ENCODE measurements at places on chromosomes 13 and 19.
A peak's percentile ranks its signal among the peaks of the same experiment; 100 is the strongest.

DNA sequence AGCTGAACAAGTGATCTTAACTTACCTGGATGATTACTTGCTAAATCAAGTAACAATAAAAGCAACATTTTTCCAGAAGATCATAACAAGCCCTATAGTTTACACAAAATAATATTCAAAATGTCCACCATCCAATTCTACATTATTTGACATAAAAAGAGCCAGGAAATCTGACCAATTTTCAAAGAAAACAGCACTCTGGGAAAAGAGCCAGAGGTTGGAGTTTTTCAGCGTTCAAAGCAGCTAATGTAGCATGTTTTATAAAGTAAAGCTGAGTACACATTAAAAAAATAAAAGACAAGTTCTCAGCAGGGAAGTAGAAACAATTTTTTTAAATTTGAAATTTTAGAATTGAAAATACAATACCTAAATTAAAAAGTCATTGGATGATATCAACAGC is 62.6 kb downstream of the UFM1 start:
- no peak for DNase-seq

GRCh38 chr19:36773223-36773579 is 594 bp upstream of the ZNF850 start:
- no peak for DNase-seq

GRCh38 chr13:47480951-47481350 is 520.1 kb downstream of the SUCLA2 start:
- DNase-seq = peak; percentile 13

- DNase-seq = no peak
These were observed 4.2 kb upstream of the ZNF486 start for GRCh38 chr19:20162821-20163220.

DNA sequence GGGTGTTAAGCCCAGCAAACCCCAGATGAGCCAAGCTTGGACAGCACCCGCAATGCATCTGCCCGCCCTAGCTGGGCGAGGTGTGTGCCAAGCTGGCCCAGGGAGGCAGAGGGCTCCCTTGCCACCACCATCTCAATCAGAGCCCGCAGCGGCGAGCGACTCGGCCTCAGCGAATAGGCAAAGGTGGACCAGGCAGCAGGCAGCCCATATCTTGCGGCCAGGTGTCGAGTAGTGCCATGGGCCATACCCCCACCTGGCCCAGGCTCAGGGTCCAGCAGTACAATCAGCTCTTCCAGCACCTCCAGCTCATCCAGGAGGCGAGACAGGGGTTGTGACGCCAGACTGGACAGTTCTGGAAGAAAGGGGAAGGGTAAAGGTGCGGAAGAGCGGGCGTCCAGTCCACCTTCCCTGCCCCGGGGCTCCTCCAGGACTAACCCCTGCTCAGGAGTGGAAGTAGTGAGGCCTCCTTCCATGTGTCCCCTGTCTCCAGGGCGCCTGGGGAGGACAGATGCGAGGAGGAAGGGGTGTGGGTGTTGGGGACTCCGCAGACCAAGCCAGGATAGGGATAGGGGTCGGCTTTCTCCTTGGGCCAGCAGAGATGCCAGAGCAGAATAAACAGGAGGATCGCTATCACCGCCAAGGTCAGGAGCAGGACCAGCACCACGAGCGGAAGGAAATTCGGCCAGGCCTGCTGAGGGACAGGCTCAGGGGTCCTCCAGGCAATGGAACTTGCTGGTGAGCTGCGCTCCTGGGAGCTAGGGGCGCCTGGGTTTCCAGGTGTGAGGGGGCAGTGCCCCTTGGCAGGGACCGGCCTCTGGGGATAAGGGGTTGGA is 2.8 kb downstream of the IGFLR1 start:
- DNase-seq = no peak

DNA sequence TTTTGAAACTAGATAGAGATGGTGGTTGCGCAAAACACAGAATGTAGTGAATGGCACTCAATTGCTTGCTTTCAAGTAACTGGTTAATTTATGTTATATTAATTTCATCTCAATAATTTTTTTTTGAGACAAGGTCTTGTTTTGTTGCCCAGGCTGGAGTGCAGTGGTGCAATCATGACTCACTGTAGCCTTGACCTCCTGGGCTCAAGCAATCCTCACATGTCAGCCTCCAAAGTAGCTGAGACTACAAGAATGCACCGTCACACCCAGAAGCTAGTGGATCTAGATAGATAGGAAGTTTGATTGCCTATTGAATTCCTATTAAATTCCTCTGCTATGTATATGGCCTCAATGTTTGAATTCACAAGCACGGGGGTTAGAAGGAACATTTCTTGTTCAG is 26.4 kb upstream of the ADGRE2 start:
- no peak for DNase-seq

DNA sequence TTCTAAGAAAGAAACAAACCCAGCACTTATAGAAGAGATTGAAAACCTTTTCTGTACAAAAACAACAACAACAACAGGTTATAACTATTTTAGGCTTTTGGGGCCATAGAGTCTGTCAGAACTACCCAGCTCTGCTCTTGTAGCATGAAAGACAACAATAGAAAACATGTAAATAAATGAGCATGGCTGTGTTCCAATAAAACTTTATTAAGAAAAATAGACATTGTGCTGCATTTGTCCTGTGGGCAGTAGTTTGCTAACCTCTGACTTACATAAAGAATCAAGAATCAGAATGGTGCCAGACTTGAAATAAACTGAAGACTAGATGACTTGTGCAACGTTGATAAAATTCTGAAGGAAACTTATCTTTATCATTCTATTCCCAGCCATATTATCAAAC is 617.5 kb downstream of the DIAPH3 start:
- DNase-seq = no peak

GRCh38 chr19:13861392-13861713 is 15.6 kb upstream of the NANOS3 start:
- no peak for DNase-seq

DNA sequence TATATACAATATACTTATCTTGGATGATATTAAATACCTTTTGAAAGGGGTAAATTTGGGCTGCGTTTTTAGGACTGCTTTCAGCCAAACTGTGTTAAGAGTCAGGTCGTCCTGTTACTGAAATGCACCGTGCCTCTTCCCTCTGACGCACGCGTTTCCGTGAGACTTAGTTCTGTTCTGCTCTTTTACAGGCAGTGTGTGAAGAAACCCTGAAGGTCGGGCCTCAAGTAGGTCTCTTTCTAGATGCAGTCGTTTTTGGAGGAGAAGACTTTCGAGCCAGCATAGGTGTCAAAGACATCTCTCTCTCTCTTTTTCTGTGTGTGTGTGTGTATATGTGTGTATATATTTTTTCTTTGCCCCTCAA is 107.0 kb downstream of the ZIC5 start:
- DNase-seq = no peak

DNA sequence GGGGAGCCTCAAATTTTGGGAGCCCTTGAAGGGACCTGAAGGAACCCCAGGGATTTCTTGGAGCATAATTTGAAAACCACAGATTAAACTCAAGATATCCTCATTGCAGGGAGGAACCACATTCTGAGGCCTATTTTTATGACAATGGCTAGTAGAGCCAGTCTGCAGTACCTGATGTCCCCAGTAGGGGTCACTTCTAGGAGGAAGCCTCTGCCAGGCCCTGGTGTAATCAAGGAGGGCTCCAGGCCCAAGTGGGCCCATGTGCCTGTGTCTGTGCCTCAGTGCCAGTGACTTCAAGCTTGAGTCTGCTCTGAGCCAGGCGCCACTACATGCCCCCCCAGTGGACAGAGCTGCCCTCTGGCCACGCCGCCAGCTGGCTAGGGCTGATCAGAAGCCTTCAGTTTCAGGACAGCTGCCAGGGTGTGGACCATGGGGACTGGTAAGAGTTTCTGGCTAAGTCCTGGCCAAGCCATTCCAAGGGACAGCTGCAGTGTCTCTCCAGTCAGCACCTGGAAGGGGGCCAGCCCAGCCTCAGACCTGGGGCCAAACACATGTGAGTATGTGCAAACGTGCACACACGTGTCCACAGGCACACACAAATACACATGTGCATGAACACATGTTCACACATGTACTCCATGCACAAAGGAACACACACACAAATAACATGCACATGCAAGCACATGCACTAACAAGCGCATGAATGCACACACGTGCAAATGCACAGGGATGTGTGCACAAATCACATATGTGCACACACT is 20.5 kb upstream of the SLC7A10 start:
- DNase-seq = peak; percentile 74

DNA sequence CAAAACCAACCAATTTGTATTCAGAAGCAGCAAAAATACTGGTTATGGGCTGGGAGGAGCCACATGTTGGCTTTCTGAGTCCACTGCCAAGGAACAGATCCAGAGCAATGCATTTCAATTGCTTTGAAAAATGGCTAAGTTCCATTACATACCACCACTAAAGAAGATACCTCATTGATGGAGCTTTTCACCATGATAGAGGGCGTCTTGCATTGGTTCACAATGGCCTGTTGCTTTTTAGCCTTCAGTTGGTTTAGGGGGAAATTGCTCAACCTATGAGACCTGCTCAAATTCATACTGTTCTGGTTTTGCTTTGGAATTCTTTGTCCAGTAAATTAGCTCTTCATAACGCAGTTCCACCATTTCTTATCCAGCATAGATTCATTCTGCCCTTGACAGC is 21.2 kb upstream of the CPB2 start:
- DNase-seq = no peak

GRCh38 chr13:100298116-100298681 is 209.3 kb downstream of the PCCA start:
- no peak for DNase-seq

- DNase-seq = no peak
These were observed at the start of gene SPACA7 for GRCh38 chr13:112376050-112376681. Gene SPACA7 (plus strand): TSS chr13:112376355. CDS start chr13:112376386, 31 bp downstream.

DNA sequence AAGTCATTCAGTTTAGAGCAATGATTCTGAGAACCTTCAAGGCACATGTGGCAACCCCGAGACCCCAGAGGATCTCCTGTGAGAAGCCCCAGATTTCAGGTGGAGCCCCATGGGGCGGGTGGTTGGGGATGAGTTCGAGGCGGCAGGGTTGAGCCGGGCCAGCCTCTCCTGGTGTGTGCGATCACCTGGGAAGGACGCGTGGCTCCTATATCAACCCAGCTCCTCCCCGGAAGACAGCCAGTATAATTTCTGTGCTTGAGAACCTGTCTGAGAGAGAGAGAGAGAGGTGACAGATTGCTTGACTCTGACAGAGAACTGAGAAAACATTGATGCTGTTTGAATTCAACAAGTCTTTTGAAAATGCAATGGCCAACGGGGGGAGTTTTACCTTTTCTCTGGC is 89.0 kb downstream of the TEX29 start:
- DNase-seq = no peak

Data from muscle of back (tissue), 13 donors.